ENCODE measurements at places on chromosomes 5 and 9.

DNA sequence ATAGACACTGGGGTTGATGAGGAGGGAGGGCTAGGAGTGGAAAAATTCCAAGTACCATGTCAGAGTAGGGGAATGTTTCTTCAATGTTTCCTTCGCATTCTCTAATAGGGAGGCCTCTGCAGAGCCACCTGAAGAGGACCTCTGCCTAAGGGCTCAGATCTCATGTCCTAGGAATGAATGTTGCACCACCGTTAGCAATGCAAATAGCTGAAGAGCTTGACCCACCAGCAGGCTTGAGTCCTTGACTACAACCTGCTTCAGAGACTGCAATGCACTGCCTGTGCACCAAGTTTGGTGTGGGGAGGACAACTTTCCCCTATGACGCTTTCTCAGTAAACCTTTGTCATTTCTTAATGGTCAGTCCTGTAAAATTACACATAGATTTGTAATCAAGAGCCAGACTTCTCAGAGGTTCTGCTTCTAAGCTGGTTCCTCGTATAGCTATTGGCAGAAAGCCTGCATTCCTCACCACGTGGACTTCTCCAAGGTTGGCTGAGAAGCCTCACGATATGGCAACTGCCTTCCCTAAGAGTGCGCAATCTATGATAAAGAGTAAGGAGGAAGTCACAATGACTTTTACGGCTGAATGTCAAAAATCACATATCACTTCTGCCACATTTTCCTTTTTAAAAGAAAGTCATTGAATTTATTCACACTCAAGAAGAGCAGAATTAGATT lies 600.7 kb upstream of the PTGER4 start:
- ATAC-seq = no peak

- ATAC-seq = no peak
These were observed 179.0 kb downstream of the FANCC start for GRCh38 chr9:95138474-95138873.

- no peak for ATAC-seq
These were observed 57.6 kb downstream of the FAM81B start for GRCh38 chr5:95448789-95449188.

- no peak for ATAC-seq
These were observed 490.8 kb upstream of the ST8SIA4 start for GRCh38 chr5:101393795-101394450.

DNA sequence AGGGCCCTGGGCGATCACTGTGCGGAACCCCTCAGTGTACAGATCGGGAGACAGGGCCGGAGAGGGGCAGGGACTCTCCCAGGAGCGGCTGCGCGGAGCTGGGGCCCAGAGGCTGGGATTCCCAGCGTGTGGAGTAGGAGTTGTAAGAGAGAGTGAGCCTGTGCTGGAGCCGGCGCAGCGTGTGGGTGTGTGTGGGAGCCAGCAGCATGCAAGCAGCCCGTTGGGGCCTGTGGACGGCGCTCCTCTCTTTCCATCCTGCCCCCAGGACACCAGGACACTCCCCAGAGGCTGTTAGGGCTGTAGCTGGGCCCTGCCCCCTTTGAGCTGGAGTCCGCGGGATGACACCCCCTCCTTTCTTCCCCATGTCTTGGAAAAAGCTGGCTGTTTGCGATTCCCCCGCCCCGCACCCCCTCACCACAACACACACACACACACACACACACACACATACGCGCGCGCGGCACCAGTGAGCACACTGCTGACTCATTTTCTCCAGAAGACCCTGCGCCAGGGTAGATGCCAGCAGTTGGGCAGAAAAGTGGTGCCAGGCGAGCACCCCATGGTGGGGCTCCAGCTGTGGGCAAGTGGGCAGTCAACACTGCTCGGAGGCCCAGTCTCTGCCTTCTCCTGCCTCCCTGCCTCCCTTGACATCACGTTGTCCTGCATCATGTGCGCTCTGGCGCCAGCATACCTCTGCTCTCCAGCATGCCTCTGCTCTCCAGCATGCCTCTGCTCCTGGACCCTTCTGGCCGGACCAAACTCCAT lies 1.5 kb downstream of the COL27A1 start:
- ATAC-seq = peak; percentile 4

DNA sequence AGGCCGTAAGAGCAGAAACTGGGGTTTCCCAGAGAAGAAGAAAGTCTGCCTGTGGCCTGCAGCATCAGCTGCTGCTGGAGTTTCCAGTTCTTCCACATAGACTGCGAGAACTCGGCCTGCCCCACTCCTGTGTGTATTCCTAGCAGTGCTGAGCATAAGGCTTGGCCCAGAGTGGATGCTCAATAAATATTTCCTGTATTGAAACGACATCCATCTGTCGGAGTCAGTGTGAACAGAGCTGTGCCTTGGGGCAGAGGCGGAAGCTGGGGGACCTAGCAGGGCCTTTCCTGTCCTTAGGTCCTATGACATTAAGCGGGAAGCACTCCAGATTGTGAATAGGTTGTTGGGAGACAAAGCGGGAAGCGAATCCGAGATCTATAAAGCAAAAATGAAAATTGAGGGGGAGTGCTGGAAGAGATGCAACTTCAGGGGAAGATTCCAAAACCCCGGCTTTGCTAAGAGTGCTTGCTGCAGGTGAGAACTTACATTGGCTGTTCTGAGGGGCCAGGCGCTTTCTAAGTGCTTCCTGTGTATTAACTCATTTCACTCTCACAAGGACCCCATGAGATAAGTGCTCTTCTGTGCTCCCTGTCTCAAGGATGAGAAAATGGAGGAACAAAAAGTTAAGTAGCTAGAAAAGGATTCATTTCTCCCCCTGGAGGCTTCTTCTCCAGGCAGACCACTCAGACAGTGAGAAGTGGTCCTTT lies 76.1 kb upstream of the CXCL14 start:
- ATAC-seq = no peak
